ENCODE measurements at places on chromosomes 5 and 9.

DNA sequence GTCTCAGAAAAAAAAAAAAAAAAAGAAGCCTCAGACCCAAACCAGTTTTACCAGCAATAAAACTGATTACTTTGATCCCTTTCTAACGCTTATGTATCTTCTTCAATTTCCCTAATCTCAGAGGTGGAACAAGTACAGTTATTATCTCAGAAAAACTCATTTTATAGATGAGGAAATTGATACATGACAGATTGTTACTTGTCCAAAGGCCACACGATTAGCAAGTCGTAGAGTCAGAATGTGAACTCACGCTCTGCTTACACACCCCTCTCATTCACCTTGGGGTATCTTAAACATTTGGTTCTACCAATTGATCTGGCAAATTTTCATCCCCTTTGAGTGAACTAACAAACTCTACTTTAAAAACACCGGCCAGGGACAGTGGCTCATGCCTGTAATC lies 110.2 kb downstream of the SUSD1 start:
- no peak for DNase-seq

DNA sequence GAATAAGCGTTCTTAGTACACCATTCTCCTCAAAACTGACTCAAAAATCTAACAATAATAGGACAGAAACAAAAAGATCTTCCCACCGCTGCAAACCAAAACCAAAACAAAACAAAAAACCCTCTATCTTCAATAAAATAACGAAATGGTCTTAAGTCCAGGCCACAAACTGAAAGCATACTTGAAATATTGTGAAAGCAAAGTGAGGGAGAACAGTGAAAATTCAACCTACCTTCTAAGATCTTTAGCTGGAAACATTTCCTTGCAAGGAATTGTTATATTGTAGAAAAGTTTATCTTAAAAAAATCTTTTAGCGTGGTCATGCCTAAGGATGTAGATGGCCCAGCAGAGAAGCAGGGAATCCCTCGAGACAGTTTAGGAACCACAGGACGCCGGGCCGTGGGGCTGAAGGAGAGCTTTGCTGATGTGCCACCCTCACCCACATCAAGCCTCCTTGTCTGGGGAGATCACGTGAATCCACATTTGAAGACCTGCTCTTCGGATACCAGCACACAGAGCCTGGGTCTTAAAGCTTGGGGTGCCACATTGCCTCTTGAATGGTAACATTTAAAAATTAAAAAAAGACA lies 27.8 kb upstream of the LVRN start:
- DNase-seq: no peak

- DNase-seq: no peak
Observed at GRCh38 chr9:87494970-87495471, 2.6 kb upstream of the DAPK1 start.

DNA sequence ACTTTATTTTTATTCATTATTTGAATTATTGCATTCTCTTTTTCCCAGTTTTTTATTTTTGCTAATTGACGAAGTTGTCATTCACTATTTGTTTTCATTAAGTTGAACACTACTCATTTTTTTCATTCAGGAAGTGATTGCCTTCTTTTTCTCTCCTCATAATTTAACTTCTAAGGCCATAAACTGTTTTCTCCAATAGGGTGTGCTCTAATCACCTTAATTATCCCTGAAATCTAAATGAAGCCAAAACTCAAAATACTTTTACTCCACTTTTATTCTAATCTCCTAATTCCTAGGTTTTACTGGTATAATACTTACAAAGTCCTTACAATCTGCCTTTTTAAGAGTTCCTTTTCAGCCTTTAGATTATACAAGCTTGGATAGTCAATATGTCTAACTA lies 2.9 kb upstream of the OR13C2 start:
- no peak for DNase-seq

- DNase-seq: no peak
Observed at GRCh38 chr5:151454166-151454565, 6.8 kb downstream of the SLC36A1 start.

DNA sequence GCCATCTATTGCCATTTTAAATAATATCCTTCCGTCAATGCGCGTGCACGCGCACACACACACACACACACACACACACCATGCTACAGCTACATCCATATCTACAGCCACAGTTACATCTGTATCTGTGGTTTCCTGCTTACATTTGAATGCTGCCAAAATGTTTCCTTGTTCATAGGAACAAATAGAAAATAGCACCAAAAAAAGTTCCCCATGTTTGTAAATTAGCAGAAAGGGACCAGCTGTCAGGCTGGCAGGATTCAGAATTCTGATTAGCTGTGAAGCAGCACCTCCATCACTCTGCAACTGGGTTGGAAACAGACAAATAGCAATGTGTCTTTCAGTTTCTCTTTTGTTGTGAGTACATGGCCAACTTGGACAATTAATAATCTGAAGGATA lies 601.5 kb downstream of the IRX1 start:
- DNase-seq: no peak

DNA sequence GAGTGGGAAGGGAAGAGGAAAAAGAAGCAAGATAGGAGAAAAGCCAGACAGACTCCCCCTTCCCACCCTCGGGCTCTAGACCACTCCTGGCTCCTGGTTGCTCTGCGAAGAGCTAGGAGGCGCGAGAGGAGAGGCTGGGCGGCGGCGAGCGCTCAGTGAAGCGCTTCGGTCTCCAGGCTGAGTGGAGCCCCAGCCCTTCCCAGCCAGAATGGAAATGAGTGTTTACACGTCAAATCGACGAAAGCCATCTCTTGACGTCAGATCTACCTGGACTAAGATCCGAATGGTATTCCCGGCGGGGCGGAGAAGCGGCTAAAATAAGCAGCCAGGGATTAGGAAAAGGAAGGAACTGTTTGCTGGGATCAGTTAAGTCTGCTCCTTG lies at the start of gene PCSK1:
Gene PCSK1, minus strand, starts transcription at position 183 of the 382 bp plus-strand sequence. CDS start 206 bp downstream, outside the sequence.
- DNase-seq: no peak

Measured in amniotic stem cell (primary cell).